ENCODE measurements at places on chromosomes 1 and 21.

DNA sequence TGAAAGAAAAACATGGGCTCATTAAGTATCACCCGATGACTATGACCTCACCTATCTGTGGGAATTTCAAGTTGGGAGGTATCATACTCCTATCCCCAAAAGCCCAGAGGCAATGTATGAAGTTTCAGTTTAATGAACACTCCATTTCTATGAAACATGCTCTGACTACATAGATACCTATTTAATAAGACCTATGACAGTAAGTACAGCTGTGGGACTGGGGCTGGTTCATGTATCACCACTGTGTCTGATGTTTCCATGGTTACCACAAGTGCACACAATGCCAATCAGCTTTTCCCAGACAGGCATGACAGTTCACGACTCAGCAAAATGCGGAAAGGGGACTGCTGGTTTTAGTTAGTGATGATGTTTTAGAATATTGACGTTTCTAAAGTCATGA, 167.7 kb downstream of the SIPA1L2 start:
- DNase-seq: peak; percentile 13

- DNase-seq: no peak
Observed at GRCh38 chr1:186749820-186750219, 69.6 kb upstream of the PTGS2 start.

DNA sequence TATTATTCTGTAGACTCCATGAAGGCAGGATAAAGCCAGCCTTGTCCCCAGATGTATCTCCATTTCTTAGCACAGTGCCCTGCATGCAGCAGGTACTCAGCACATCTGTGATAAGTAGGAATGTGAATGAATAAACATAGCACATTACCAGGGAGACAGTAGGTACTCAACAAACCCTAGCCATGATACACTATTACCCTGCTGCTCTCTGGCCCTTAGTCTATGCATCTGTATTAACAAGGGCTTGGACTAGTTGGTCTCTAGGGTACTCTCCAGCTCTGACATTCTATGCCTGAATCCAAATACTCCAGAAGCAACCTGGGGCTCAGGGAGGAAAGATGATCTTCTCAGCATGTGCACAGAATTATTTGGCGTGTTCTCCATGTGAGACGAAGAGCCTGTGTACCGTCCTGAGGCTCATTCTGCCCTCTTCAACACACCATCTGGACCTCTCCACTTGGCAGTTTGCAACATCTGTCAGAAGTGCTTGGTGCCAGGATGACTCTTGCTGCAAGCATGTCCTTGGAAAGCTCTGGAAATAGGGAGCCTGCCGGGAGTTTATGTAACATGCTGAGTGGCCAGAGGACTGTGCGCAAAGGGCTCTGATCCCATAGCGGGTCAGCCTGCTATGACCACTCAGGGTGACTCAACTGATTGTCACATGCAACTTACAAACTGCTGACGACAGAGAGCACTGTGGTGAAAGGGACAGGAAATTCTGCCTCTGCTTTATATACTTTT, 228.2 kb upstream of the USP24 start:
- peak; percentile 24 for DNase-seq

DNA sequence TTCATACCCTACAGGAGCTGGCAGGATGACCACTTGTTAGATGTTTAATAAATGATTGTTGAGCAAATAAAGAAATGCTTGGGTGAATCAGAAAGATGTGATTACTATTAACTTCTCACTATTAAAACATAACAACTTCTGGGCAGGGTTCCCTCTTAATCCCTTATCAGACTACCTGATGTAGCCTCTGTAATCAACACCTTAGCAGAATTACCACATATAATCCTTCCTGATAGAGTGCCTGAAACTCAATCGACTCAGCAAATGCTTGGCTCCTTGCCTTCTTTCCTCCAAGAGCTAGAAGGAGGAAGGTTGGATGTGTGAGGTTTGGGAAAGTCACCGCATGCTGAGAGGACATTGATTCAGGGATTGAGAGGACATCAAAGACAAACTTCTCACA, 34.8 kb upstream of the DSCAM start:
- no peak for DNase-seq

- DNase-seq: no peak
Observed at GRCh38 chr1:94275083-94275482, 37.7 kb upstream of the ARHGAP29 start.

- peak; percentile 63 for DNase-seq
Observed at GRCh38 chr1:86156566-86157455, at the start of gene COL24A1. TSS of gene COL24A1 (minus strand) at chr1:86156772. CDS start at chr1:86156396, 376 bp downstream.

GRCh38 chr1:150082494-150082893, 14.9 kb downstream of the VPS45 start:
- no peak for DNase-seq

DNA sequence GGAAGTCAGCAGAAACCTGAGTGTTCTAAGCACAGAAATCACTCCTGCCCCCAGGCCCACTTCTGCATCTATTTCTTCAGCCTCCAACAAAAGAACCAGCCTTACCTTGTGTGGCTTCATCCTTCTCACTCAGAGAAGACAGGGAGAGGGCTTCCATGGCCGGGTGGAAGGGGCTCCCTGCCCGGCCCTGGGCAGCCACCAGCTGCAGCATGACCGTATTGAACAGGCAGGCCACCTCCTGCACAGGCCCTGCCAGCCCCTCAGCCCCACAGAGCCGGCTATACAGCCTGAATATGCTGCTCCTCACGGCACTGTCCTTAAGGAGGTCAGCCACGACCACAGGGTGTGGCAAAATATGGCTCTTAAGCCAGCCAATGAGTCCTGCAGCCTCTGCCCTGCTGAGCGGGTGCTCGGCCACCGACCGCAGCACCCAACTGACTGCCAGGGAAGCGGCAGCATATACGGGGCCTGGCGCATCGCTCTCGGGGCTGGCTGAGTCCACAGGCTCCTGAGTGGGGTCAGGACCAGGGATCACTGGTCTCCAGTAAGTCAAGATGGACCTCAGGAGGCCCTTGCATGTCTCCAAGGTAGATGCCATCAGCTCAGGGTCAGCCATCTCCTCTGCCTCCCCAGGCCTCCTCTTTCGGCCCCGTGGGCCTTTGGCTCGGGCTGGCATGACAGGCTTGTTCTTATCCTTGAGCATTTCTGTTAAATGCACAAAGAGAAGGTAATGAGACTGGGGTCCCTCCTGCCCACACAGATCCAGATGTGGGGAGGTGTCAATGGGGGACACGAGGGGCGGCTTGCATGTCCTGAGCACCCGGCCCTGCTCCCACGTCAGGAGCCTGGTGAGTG, 17.9 kb downstream of the MRAP start:
- DNase-seq: no peak

DNA sequence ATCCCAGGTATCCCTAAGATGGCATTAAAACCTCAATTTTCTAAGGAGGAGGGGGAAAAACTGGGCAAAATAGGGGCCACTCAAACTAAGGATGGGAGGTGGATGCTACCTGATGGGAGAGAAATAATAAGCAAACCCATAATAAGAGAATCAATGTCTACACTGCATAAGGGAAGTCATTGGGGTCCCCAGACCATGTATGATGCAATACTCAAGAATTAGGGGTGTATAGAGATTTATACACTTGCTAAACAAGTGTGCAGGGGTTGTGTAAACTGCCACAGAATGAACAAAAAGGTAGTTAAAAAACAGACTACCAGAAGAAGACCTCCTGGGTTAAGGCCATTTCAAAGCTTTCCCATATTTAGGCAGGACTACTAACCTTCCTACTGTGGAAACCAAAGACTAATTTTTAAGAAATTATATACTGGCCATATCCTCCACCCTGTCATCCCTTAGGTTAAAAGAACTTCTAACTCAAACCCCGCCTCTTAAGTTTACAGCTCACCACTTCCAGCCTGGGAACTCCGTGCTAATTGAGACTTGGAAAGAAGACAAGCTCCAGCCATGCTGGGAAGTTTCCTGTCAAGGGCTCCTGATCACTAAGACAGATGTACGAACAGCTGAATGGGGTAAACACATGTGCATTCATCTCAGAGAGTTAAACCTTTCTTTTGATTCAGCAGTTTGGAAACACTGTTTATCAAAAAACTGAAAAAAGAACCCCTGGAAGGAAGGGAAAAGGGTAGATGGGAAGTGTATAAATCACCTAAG, 64.4 kb upstream of the TLR5 start:
- no peak for DNase-seq

DNA sequence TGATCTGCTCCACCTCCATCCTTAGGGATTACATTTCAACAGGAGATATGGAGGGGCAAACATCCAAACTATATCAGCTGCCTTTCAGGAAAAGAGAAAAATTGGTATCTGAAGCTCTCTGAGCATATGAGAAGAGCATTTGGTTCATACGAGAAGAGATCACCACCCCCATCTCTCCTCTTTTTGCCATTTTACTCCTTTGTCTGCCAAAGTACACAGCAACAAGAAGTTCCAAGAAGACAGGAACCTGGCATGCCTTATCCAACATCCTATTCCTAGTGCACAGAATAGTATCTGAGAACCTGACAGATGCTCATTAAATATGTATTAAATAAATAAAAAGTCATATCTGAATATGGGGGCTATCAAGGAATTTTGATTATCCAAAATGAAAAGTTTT, 142.5 kb upstream of the PKN2 start:
- DNase-seq: no peak

GRCh38 chr1:42017259-42017658, 98.5 kb upstream of the HIVEP3 start:
- no peak for DNase-seq

DNA sequence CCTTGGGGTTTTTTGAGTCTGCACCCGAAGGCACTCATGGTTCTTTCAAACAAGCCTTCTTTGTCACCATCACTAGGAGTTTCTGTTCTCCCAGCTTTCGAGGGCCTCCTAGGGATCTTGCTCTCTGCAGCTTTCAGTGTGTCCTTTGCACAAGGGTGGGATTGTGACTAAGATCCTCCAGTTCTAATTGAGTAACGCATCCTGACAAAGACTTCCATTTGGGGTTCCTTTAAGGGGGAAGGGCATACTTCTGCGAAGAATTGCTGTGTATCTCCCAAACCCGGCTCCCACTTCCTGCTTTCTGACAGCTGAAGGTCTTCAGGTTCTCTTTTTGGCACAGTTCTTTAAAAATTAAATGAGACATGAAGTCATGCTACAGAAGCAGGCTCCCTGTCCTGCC, 139.4 kb downstream of the EDEM3 start:
- no peak for DNase-seq

DNA sequence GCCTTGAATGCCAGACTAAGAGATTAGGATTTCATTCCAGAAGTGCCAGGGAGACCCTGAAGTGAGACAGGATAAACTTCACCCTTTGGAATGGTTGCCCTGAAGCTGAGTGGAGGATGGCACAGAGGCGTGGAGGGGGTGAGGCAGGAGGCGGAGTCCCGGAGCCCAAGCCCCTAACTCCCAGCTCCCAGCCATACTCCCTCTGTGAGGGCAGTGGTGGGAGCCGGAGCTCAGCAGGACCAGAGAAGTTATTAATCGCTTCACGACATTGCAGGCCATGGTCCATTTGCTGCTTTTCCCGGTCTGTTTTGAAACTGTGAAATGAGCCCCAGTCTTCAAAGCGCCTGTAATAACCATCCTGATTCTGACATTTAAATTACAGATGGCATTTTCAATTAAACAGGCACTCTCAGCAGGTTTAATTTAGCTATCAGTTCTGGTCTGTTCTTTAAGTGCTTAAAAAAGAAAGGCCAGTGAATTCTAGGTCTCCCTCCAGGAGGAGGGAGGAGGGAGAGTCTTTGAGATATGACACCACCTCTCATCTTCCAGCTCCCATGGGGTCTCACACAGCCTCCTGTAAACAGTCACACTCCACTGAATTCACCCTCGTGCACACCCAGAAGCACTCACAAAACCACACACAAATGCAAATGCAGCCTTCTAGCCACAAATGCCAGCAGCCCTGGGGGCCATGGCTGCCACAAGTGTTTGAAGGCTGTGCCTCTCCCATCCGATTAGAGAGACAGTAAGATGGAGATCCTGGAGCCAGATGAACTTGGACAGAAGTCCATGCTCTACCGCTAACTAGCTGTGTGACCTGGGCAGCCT, 19.6 kb downstream of the FBXO2 start:
- peak; percentile 61 for DNase-seq

GRCh38 chr1:226697151-226697928, 41.7 kb downstream of the ITPKB start:
- no peak for DNase-seq

- no peak for DNase-seq
Observed at GRCh38 chr1:45411510-45411899, 71.3 kb upstream of the MUTYH start.

- no peak for DNase-seq
Observed at GRCh38 chr1:11321656-11322491, 48.9 kb downstream of the UBIAD1 start.

GRCh38 chr1:115237507-115237906, 100.5 kb downstream of the NGF start:
- DNase-seq: no peak

GRCh38 chr1:165960136-165960535, 132.7 kb downstream of the UCK2 start:
- no peak for DNase-seq

DNA sequence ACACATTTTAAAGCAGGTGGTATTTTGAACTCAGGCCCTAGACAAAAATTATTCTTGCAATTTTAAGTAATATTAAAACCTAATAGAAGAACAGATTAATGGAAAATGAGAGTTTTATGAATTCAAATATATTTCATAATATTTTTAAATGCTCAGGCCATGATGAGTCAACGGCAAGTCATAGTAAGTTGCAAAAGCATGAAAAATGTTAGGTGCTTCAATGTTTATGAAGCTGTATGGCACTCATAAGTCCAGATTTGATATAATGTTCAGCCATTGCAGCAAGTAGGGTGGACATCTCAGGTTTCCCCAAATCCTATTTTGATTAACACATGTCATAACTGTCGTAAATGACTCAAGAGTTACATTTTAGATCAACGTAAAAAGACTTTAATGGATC, 112.6 kb downstream of the GRIK1 start:
- no peak for DNase-seq

- no peak for DNase-seq
Observed at GRCh38 chr1:36845802-36846201, 188.5 kb downstream of the GRIK3 start.

DNA sequence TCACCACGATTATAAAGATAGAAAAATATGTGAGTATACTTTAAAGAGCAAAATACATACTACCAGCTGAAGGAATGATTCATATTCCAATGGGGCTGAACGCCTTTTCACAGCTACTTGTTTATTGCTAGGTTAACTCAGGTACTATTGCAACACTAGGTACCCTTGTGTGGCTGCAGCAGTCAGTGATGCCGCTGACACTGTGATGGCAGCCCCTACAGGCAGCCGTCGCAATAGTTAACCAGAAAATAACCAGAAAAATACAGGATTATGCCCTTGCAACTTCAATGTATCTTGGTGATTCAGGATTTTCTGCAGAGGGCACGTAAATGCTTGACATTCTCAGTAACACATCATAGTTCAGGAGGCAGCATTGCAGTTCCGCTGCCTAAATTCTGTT, 1.6 kb upstream of the MARK1 start:
- no peak for DNase-seq

DNA sequence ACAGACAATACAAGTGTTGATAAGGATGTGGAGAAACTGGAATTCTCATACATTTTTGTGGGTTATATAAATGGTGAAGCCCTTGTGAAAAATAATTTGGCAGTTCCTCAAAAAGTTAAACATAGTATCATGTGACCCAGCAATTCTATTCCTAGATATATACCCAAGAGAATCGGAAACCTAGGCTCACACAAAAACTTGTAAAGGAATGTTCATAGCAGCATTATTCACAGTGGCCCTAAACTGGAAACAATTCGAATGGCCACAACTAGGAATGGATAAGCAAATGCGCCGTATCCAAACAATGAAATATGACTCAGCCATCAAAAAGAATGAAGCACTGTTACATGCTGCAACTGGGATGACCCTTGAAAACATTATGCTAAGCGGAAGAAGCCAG, 3.9 kb upstream of the CD247 start:
- no peak for DNase-seq

GRCh38 chr1:157288996-157289395, 150.8 kb upstream of the ETV3 start:
- DNase-seq: no peak
